ENCODE measurements at places on chromosomes 6 and 20.

DNA sequence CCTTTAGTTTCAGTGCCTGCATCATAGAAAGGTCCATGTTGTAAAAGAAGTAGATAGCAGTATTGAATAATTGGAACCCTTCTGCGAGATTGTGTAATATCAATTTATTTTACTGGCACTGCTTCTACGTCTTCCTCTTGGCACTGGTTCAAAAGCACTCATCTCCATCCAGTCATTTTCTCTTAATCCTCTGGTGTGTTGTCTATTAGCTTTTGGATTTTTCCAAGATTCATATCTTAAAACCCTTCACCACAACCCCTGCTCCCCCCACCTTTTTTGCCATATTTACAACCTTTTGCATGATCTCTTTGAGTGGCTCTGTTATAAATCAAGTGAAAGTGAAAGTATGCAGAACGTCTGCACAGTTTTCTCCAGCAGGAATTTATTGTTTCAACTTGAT, 76.6 kb upstream of the HSF2 start:
- no peak for DNase-seq

DNA sequence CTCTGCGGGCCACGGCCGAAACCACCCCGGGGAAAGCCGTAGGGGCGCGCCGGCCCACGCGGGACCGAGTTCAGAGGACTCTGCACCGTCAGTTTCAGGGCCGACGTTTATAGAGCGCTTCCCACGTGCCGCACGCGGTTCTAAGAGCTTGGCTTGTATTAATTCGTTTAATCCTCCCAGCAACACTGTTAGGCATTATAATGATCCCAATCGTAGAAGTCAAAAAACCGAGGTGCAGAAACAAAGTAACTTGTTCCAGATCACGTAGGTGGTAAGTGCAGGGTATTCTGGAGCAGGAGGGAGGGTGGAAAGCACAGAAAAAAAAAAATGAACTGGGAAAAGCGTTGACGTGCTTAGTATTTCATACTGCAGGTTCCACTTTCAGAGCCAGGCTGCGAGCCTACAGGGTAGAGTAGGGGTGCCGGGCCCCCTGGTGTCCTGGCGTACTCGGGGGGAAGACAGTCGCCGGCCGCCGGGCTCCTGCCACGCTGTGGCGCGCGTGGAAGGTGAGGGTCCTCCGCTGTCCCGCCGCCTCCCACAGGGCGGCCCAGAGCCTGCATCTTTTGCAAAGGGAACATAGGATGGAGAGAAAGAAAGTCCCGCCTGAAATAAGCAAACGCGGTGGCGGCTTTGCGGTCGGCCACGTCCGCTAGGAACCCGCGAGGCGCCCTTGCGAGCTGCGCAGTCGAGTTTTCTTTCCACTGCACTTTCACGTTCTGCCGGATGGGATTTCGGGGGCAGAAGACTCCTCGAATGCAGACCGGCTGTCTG, 10.2 kb upstream of the FOXF2 start:
- no peak for DNase-seq

GRCh38 chr6:141426400-141426980, 706.2 kb upstream of the GJE1 start:
- no peak for DNase-seq

GRCh38 chr20:48139262-48140041, 354.2 kb upstream of the SULF2 start:
- no peak for DNase-seq

GRCh38 chr6:52937908-52938307, 28.4 kb upstream of the GSTA3 start:
- DNase-seq: no peak

- DNase-seq: no peak
Measured at GRCh38 chr20:63876489-63877036, 11.5 kb downstream of the TPD52L2 start.

- DNase-seq: no peak
Measured at GRCh38 chr20:50113420-50114224, 672 bp upstream of the UBE2V1 start.

DNA sequence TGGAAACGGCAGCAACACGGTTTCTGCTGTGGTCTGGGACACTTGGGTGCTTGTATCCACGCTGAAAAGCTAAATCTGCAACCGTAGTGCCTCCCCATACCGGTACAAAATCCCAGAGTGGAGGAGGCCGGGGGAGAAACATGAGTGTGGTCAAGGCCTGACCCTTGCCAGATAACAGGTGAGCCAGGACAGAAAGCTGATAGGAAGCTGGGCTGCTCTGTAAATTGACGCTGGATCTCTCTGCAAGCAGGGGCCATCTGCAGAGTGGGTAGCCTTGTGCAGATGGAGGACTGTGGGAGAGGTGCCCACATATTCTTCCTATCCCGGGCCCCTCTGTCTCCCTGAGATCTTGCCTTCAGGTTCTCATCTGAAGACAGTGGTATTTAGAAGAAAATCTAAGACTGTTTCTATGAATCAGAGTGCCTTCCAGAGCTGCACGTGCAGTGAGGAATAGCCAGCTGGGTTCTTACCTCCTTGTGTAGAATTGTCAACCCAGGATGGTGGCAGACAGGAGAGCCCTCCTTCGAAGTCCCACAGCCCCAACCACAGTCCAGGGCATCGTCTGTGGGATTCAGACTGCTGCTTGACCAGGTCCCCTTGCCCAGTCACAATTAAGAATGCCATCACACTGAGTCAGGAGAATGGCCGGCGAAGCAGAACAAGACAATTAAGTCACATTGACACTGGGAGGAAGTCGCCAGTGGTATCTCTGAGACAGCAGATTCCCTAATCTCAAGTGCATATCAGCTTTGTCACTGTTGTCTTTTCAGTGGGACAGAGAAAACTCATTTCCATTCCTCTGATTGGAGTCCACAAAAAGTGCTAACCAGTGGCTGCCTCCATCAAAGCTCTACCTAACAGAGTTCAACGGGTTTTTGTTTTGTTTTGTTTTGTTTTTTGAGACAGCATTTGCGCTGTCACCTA, 100.0 kb upstream of the RIPOR2 start:
- DNase-seq: no peak

DNA sequence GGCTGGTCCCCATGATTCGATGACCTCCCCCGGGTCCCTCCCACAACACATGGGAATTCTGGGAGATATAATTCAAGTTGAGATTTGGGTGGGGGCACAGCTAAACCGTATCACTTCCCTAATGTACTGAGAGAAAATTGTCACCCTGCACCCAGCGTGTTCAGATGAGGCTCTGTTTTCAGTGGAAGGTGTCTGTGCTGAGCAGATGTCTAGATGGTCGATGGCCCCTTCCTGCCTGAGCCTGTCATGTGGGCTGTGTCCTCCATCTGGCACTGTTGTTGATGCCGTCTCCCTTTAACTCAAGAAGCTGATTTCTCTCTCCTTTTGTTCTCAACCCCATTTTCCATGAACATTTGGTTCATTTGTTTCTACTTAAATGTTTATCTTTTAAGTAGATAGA, 37.0 kb downstream of the TMEM181 start:
- DNase-seq: no peak
